Fibroblast of lung (primary cell): ENCODE measurements at places on chromosomes 7 and 10. TPM values are rescaled to one million over a fixed set of nuclear protein-coding genes. Genes with fewer than 3 reads are reported as not detected.

- no peaks in the 10 kb centered on the region for H3K27me3 ChIP-seq
- no peak for DNase-seq
- no peaks in the 10 kb centered on the region for H3K4me1 ChIP-seq
- H3K27ac ChIP-seq = no peak overlapping the region
Measured at GRCh38 chr7:11533229-11533820, 298.7 kb downstream of the THSD7A start.

DNA sequence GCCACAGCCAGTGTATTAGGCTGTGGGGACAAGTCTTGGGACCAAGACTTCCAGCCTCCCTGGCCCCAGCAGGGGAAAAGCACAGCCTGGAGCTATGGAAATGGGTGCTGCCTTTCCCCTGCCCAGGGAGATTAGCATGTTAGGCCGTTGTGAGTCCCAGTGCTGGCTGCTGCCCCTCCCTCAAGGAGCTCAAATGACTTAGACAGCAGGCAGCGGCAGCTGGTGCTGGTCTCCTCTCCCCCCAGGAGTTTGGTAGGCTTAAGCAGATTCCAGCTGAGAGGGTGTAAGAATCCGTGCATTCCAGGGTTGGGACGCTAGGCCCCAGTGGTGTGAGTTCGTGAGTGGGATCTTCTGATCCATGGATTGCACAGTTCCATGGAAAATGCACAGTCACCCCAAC lies 301.5 kb upstream of the PHF14 start:
- no peaks in the 10 kb centered on the region for H3K36me3 ChIP-seq
- no peaks in the 10 kb centered on the region for H3K27me3 ChIP-seq
- H3K27ac ChIP-seq = no peak overlapping the region
- no peaks in the 10 kb centered on the region for H3K4me1 ChIP-seq

Gene PNLIP
- not detected in 2 replicates for total RNA-seq

DNA sequence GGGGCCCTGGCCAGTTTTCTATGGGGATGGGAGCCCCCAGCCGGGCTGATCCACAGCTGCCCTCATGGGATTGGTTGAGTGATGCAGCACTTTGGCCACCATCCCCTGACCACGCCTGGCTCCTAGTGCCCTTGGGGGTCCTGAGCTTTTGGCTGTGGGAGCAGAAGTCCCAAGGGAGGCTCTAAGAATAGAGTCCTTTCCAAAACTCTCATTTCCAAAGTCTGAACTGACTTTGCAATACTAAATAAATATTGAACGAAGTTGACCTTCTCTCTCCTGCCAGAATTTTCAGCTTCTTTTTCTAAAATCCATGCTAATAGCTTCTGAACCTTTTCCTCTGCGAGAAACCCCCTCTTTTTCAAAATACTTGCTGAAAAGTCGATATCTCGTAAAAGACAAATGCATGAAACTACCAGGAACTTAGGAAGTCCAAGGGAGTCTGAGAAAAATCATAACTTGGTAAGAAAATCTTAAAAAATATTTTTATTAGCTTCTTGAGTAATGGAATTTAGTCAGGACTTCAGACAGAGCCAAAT lies 62.7 kb upstream of the IGFBP3 start:
- H3K36me3 ChIP-seq = no peaks in the 10 kb centered on the region
- no peak overlapping the region for H3K27ac ChIP-seq
- peaks cover 12% of the 10 kb centered on the region for H3K4me1 ChIP-seq
- no peak overlapping the region for H3K4me3 ChIP-seq
- no peak for DNase-seq

- H3K36me3 ChIP-seq = no peaks in the 10 kb centered on the region
- H3K27me3 ChIP-seq = no peaks in the 10 kb centered on the region
- no peaks in the 10 kb centered on the region for H3K4me1 ChIP-seq
- H3K27ac ChIP-seq = no peak overlapping the region
- DNase-seq = no peak
- H3K4me3 ChIP-seq = no peak overlapping the region
Measured at GRCh38 chr7:131616487-131617200, 60.2 kb upstream of the PODXL start.

Gene SUMF2
- 199 and 229 TPM in 2 replicates for total RNA-seq
